Fibroblast of lung (primary cell): ENCODE measurements at places on chromosomes 6 and 20. TPM values are rescaled to one million over a fixed set of nuclear protein-coding genes. Genes with fewer than 3 reads are reported as not detected.
A peak's percentile ranks its signal among the peaks of the same experiment; 100 is the strongest.

DNA sequence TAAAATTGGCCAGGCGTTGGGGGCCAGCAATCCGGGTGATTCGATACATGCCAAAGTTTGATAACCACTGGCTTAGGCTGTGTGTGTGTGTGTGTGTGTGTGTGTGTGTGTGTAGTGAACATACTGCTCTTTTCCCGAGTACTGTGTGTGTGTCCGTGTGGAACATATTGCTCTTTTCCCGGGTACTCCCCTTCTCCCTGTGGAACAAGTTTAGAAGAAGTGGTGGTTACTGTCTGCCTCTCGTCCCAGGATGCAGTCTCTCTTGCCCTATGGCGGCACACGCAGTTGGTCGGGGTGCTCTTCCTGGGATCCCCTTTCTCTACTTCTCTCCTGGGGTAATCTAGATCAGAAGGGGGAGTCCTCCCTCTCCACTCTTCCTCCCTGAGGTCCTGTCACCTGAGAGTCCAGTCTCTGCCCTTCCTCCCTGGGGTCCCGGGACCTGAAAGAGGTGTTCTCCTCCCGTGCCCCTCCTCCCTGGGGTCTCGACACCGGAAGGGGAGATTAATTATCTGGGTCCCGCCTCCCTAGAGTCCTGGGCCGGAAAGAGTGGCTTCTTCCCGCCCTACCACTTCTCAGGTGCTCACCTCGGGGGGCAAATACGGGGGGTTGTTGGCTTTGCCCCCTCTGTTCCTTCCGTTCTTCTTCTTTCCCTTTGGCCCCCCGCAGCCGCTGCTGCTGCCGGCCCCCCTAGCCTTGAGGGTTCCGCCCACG, 516 bp downstream of the GTPBP2 start:
- H3K27me3 ChIP-seq: no peaks in the 10 kb centered on the region
- H3K4me3 ChIP-seq: peak overlapping the region; percentile 99
- peaks cover 22% of the 10 kb centered on the region for H3K36me3 ChIP-seq
- peaks cover 14% of the 10 kb centered on the region for H3K4me1 ChIP-seq

DNA sequence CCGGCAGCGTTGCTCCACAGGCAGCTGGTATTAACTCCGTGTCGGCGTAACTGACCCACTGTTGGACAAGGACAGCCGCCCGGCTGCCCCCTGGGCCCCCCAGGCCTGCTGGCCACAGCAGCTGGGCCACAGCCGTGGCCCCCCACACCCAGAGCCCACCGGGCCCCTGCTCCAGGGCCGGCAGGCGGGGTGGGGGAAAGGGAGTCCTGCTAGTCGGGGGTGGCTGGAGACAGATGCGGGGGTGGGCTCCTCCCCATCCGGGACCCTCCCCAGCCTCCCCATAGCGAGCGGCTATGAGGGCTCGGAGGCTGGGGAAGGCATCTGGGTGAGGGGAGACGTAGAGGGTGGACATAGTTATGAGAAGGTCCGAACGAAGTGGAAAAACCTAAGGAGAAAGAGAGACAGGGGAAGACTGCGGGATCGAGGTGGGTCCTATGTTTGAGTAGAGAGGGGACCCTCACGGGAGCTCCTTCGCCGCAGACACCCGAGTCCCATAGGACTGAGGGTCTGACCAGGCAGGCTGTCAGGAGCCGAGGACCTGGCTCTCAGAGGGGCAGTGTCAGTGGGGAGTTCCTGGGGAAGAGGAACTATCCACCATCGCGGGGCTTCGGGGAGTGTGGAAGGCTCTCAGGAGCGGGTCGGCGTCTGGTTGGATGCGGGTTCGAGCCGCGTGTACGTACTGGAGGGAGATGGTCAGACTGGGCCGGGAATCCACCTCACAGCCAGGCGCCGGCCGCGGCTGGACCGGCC, 511 bp downstream of the VARS1 start:
- no peaks in the 10 kb centered on the region for H3K27me3 ChIP-seq
- no peaks in the 10 kb centered on the region for H3K4me1 ChIP-seq
- peak; percentile 52 for DNase-seq
- H3K36me3 ChIP-seq: peaks cover 1% of the 10 kb centered on the region
- peak overlapping the region; percentile 95 for H3K27ac ChIP-seq

GRCh38 chr6:35055891-35056290, 85.2 kb downstream of the TCP11 start:
- H3K36me3 ChIP-seq: peaks cover 3% of the 10 kb centered on the region
- no peak overlapping the region for H3K27ac ChIP-seq
- H3K27me3 ChIP-seq: no peaks in the 10 kb centered on the region
- no peak for DNase-seq
- no peak overlapping the region for H3K4me3 ChIP-seq

DNA sequence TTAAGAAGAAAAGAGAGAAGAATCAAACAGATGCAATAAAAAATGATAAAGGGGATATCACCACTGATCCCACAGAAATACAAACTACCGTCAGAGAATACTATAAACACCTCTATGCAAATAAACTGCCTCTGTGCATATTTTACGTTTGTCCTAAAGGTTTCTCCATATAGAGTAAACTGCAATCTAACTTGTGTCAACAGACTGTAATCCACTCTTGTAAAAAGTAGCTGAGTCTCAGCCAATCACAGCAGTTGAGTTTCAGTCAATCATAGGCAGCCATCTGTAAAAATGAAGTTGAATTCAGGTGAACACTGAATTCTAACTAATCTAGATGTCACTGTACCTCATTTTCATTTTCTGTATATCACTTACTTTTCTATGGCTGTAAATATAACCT, 112.2 kb upstream of the SYNCRIP start:
- H3K36me3 ChIP-seq: no peaks in the 10 kb centered on the region
- no peak overlapping the region for H3K27ac ChIP-seq
- H3K27me3 ChIP-seq: no peaks in the 10 kb centered on the region
- H3K4me1 ChIP-seq: no peaks in the 10 kb centered on the region

GRCh38 chr20:24257171-24257570, 212.3 kb upstream of the SYNDIG1 start:
- no peaks in the 10 kb centered on the region for H3K27me3 ChIP-seq
- DNase-seq: no peak
- no peaks in the 10 kb centered on the region for H3K4me1 ChIP-seq
- no peaks in the 10 kb centered on the region for H3K36me3 ChIP-seq
- no peak overlapping the region for H3K27ac ChIP-seq

DNA sequence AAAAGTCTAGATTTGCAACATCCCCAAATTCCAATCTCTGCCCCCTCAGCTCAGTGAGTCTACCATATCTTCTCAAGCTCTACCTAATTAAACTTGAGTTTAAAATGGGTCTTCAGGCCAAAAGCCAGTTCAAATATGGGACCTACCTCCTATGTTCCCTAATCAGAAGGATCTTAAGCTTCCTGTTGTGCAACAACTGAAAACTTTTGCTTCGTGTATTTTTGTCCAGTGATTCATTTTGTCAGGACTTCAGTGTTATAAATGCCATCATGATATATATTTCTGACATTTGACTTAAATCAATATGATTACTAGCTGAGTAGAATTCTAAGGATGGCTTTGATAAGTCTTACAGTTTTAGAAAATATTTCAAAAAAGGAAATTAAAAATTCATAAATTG, 622.6 kb upstream of the PTCHD4 start:
- no peak overlapping the region for H3K27ac ChIP-seq
- no peaks in the 10 kb centered on the region for H3K36me3 ChIP-seq
- H3K4me1 ChIP-seq: peaks cover 2% of the 10 kb centered on the region
- peak; percentile 34 for DNase-seq
- H3K4me3 ChIP-seq: no peak overlapping the region
- H3K27me3 ChIP-seq: no peaks in the 10 kb centered on the region

DNA sequence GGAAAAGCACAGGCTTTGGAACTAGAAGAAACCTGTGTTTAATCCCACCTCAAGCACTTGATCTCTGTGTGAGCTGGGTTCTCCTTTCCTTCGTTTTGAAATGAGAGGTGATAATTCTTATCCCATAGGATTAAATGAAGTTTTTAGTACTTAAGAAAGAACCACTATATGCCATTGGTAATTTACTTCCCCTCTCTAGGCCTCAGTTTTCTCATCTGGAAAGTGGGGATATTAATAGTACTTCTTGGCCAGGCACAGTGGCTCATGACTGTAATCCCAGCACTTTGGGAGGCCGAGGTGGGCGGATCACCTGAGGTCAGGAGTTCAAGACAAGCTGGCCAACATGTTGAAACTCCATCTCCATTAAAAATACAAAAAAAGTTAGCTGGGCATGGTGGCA, 14.1 kb downstream of the REM1 start:
- peaks cover 10% of the 10 kb centered on the region for H3K27me3 ChIP-seq
- no peaks in the 10 kb centered on the region for H3K4me1 ChIP-seq
- no peaks in the 10 kb centered on the region for H3K36me3 ChIP-seq
- DNase-seq: no peak

DNA sequence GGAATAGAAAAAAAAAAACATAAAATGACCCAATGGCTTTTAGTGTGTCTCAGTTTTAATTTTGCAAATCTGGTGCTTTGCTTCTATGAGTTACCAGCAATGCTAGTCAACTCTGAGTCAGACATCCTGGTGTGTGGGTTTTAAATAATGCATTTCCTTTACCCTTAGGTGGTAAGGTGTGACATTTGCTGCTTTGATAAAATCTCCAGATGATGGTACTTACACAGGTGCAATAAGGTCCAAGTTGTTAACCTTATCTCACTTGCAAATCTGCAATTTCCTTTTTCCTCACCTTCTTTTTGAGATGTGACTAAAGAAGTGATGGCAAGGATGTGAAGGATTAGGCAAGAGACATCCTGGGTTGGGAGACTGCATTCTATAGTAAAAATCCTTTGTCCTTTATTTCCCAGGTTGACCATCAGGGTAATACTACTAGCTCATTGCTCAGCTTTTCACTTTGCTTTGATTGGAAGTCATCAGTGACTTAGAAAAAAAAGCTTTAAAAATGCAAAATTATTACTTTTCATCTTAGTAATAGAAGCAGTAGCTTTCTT, 818.5 kb upstream of the FLRT3 start:
- H3K27me3 ChIP-seq: no peaks in the 10 kb centered on the region
- no peak overlapping the region for H3K27ac ChIP-seq
- no peak for DNase-seq
- H3K4me1 ChIP-seq: no peaks in the 10 kb centered on the region

DNA sequence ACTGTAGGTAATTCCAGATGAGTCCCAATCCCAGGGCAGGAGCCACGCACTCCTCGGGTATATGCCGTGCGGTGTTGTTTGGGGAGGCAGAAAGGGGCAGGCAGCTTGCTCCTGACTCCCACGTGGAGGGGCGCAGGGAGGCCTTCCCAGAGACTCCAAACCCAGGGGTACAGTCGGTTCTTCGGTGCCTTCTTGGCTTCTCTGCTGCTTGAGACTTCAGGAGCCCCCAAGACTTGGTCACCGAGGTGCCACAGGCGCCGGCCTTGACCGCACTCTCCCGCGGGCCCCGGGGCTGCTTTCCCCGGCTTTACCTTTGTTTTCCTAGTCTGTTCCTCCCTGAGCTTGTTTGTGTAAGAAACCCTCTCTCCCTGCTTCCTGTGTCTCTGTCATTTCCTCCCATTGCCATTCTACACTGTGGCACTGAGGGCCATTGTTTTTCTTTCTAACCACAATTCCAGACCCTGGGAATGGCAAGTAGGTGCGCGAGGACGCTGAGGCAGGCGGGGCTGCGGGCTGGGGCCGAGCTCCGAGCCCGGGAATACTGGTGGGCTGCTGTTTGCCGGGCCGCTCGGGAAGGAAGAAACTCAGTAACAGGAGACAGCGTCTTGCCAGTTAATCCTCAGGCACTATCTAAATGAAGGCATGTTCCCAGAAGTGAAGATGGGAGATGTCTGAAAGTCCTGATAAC, 215.6 kb upstream of the HEY2 start:
- no peak overlapping the region for H3K27ac ChIP-seq
- H3K4me1 ChIP-seq: no peaks in the 10 kb centered on the region
- H3K36me3 ChIP-seq: no peaks in the 10 kb centered on the region
- no peaks in the 10 kb centered on the region for H3K27me3 ChIP-seq
- no peak overlapping the region for H3K4me3 ChIP-seq
- no peak for DNase-seq

DNA sequence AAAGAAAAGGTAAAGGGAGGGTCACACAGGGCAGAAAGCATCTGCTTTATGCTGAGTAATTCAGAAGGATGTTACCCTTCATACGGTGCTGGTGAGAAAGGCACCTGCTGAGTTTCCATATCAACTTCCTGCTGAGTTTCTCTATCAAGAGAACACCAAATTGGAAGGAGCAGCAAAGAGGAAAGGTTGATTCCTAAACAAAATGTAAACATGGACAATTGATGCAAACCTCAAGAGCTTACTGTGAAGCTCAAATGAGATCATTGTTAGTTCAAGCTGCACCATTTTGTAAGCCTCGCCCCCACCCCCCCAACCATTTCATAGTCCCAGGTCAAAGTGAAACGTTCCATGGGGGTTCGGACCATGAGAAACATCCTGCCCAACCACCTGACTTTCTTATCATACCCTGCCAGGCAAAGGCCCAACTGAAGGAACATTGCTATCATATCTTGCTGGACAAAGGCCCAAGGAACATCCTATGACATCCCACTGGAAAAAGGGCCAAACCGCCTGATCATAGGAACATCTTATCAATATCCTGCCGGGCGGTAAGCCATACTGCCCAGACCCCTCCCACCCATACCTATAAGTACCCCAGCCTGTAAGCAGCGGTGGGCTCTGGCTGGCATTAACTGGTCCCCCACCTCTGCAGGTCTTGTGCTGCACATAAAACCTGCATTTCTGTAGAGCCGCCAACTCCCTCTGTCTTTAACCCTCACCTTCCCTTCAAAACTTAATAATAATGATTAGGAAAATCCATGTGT, 171.6 kb downstream of the UBE3D start:
- no peaks in the 10 kb centered on the region for H3K36me3 ChIP-seq
- DNase-seq: no peak
- H3K27ac ChIP-seq: no peak overlapping the region
- no peak overlapping the region for H3K4me3 ChIP-seq
- H3K4me1 ChIP-seq: no peaks in the 10 kb centered on the region

- H3K36me3 ChIP-seq: no peaks in the 10 kb centered on the region
- H3K4me1 ChIP-seq: no peaks in the 10 kb centered on the region
- DNase-seq: peak; percentile 56
- H3K27me3 ChIP-seq: no peaks in the 10 kb centered on the region
- peak overlapping the region; percentile 76 for H3K4me3 ChIP-seq
- H3K27ac ChIP-seq: no peak overlapping the region
These were observed 88.2 kb downstream of the ZFP64 start for GRCh38 chr20:52103335-52103912.

- peak; percentile 74 for DNase-seq
- H3K27ac ChIP-seq: no peak overlapping the region
- H3K27me3 ChIP-seq: no peaks in the 10 kb centered on the region
- H3K4me3 ChIP-seq: no peak overlapping the region
- no peaks in the 10 kb centered on the region for H3K4me1 ChIP-seq
- no peaks in the 10 kb centered on the region for H3K36me3 ChIP-seq
These were observed 92.2 kb upstream of the TENT5A start for GRCh38 chr6:81844686-81845085.

PCK1 gene
- total RNA-seq: under 0.01 TPM in 1 of 2 replicates, not detected in the other

CBLN4 gene
- not detected in 2 replicates for total RNA-seq

SLC13A3 gene
- 4.1 and 5.6 TPM in 2 replicates for total RNA-seq

NR2E1 gene
- not detected in 2 replicates for total RNA-seq

RTN4IP1 gene
- total RNA-seq: 5.9 and 8.4 TPM in 2 replicates
